ENCODE measurements at places on chromosomes 4 and X.

- DNase-seq: no peak
These were observed 194.9 kb downstream of the ADAMTS3 start for GRCh38 chr4:72374159-72374558.

GRCh38 chr4:12041828-12042227, 613.1 kb upstream of the HS3ST1 start:
- no peak for DNase-seq

- no peak for DNase-seq
These were observed 18.5 kb downstream of the MAGEA9B start for GRCh38 chrX:149568701-149569296.

- DNase-seq: no peak
These were observed 63.3 kb downstream of the PTPN13 start for GRCh38 chr4:86657382-86657781.

- DNase-seq: no peak
These were observed 31.4 kb upstream of the SOWAHD start for GRCh38 chrX:119726900-119727555.

DNA sequence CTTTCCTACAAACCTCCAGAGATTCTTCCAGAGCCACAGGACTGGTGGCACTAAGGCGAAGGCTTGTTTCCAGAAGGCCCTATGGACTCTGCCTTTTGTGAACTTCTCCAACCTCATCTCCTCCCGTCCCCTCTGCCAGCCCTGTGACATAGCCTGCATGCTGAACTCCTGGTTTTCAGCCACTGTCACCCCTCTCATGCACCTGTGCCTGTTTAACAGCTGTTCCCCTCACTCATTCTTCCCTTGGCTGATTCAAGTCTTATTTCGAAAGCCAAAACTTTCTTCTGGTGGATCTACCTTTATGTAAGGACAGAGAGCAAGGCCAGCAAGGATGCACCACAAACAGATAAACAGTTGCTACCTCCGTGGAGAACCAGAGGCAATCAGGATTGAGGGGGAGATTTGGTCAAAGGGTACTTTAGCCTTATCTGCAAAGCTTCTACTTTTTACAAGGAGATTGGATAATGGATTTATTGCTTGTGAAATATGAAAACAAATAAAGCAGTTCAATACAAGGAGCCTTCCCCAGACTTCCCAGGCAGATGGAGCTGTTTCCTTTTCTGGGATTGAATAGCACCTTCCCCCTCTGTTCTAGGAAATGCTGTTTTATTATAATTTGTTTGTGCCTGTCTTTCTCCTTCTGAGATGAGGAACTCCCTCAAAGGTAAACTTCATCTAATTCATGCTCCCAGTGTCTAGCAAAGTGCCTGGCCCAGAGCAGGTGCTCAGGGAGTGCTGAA, 5.7 kb downstream of the CITED1 start:
- no peak for DNase-seq

GRCh38 chr4:85495621-85496020, 20.7 kb downstream of the ARHGAP24 start:
- DNase-seq: no peak

GRCh38 chr4:108849611-108850168, 86.8 kb upstream of the ETNPPL start:
- peak; percentile 36 for DNase-seq

DNA sequence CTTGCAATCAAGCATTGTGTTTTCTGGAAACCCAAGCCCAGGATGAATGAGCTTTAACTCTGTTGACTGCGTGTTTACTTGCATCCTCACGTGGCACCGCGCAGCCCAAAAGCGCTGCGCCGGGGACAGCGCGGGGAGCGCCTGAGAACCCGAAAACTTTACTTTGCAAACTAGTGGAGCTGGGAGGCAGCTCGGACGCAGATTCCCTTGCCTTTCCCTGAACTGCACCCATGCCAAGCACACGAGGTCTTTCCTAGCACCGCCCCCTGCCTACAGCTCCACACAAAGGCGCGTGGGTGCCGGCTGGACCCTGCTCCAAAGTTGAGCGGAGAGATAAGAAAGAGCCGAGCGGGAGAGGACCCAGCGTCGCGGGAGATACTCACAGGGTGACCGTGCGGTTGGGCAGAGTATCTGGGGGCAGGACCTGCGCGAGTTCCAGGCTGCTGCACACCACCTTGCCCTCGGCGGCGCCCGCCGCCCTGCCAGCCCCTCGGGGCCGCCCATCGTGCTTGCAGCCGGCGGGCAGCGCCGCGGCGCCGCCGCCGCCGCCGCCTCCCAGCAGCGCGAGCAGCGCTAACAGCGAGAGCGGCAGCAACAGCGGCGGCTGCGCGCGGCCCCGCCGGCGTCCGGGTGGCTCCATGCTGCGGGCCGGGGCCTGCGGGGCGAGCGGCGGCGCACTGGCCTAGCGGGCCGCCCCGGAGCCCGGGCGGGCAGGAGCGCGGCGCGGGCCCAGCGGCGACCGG, 550 bp downstream of the ADGRA3 start:
- DNase-seq: no peak

DNA sequence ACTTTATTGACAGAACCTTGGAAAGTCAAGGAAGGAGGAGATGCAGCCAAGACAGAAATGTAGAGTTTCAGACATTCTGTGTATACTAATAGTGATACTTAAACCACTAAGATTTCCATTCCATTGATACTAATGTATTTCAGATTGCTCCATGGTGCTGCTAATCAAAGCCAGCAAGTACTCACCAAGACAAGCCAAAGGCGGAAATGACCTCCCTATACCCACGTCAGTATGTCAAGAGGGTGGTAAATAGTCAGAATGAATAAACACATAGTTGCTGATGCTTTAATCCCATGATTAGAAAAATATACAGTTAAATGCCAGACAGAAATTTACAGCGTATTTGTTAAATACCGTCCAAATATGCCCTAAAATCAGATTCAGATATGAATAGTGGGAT, 417.8 kb upstream of the INTU start:
- DNase-seq: no peak

DNA sequence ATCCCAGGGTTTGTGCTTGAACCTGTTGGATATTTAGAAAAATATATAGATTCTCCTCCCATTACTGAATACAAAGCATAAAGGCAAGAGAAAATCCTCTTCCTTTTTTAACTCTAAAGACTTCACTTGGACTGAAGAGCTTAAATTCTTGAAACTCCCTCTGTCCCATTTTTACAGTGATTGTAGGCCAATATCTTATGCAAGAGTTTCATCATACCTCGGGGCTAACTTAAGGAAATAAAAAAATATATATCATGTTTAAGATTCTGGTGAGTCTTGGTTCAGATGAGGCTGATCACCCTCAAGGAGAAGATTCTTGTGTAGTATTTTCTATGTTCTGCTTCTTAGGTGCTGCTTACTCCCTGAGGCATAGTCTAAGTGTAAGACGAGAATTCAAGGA, 1449.6 kb downstream of the C4orf33 start:
- no peak for DNase-seq

DNA sequence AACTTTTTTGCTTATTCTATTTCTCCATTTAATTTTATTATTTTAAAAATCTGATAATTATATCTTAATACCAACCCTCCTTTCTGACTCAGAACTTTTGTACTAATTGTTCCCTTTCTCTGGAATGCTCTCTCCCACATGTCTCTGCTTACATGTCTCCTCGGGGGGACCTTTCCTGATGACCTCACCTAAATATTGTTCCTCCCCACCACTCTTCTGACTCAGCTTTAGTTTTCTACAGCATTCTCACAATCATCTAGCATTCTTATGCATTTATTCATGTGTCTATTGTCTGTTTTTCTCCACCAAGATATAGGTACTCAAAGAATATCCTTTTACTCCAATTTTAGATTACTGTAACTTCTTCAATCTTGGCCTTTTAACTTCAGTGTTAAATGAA, 128.7 kb downstream of the MSL3 start:
- peak; percentile 65 for DNase-seq

DNA sequence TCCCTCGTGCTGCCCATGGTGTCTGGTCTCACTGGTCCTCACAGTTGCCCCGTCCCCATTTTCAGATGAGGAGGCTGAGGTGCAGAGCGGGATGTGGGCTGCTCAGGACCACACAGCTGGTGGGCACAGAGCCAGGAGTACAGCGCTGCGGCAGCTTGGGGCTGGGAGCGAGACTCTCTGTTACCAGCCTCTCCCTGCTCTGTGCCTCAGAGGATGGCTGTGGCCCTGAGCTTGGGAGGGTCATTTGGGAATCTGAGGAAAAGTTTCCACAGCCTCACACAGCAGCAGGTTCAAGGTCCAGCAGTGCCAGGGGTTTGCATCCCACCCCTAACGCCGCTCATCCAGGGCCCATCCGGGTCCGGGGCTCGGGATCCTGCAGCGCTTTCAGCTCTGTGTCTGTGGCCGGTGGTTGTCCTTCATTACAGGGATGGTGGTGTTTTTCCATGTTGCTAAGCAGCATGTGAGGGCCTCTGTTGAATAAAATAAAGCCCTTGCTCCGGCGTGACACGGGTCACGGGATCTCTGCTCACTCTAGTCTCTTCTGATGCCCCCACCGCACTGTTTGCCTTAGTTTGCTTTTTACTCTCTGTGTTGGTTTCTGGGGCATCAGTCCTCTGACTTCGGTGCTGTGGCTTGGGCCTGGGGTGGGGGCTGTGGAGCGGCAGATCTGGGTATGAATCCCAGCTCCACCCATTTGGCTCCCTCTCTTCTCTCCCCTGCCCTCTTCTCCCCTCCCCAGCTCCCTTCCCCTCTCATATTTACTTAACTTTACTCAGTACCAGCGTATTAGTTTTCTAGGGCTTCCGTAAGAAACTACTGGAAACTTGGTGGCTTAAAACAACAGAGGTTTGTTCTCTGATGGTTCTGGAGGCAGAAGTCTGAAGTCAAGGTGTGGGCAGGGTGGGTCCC, 6.5 kb downstream of the WFS1 start:
- no peak for DNase-seq

DNA sequence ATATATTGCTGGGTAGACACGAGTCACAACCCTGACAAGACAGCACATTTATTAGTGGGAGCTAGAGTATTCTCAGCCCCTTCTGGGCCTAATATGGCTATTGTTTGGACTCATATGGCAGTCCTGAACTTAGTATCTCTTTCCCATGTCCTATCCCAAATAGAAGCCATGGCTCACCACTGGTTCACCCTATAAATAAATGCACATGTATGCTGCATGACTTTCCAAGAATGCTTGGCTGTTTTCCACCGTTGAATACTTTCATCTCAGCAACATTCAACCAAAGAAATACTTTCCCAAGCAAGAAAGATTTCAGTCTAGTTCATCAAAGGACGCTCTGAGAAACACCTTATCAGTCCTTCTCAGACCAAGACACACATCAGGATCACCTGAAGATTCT, 36.7 kb downstream of the SMPX start:
- no peak for DNase-seq

DNA sequence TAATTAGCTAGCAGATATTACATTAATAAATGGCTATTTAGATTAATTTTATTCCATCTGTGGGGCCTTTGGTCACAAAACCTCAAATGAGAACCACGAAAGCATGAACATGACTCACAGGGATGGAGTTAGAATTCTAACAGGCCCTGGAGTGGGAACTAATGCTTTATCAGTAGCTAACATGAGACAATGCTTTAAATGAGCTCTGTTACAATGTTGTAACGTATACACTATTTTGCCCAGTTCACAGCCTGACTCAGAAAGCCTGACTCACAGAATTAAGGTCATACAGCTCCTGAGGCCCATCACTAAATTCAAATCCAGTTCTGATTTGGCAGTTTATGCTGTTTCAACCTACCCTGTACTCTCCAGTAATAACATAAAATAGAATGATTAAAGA, 23.2 kb downstream of the VEGFC start:
- DNase-seq: peak; percentile 95

- DNase-seq: peak; percentile 47
These were observed 157.3 kb upstream of the TET2 start for GRCh38 chr4:104989371-104989770.

DNA sequence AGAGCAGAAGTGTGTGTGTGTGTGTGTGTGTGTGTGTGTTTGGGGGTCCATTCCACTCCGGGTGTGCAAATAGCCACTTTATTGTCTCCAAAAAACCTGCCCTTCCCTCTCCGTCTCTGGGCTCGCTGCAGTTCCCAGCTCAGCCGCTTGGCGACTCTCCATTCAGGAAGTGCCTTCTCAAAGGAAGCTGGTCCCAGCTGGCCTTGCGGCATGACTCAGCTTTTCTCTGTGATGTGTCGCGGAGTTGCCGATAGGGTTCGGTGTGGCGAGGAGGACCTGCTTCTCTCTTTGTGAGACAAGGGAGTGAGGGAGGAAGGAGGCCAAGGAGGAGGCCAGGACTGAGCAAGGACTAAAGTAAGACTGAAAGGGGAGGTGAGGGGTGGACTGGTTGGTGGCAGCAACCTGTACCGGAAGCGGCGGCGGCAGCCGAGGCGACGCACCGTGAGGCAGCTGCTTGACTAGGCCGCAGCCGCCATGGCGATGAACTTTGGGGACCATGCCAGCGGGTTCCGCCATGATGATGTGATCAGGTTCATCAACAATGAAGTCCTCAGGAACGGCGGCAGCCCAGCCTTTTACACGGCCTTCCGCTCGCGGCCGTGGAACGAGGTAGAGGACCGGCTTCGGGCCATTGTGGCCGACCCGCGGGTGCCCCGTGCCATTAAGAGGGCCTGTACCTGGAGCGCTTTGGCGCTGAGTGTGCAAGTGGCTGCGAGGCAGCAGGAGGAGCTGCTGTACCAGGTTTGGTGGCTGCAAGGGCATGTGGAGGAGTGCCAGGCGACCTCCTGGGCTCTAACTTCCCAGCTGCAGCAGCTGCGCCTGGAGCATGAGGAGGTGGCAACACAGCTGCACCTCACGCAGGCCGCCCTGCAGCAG, at the start of gene TEX13C:
TEX13C (plus strand) TSS at position 226 of the 876 bp plus-strand sequence; CDS start at position 475, 249 bp downstream.
- no peak for DNase-seq

DNA sequence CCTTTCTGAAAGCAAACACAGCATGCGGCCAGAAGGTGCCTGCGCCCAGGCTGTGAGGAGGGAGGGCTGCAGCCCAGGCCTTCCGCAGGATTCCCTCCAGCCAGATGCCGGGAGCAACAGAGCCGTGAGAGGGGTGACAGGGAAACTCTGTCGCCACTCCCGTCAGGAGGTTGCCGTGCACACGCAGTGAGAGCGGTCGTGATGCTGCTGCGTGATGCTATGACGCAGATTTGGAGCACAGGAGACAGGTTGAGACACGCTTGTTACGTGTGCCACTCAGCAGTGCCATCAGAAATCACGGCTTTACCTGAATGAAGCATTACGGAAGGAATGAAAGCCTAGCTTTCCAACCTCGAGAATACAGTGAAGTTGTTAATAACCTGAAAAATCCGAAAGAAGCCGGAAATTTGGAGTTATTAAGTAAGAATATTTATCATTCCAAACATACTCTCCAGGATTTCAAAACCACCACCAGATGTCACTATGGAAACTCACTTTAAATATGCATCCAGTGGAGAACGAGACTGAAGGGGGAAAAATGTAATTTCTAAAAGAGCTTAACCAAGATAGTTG, 54.4 kb downstream of the FAT1 start:
- no peak for DNase-seq
